PC-9 (cell line): ENCODE measurements at places on chromosomes 11 and 22.
A peak's percentile ranks its signal among the peaks of the same experiment; 100 is the strongest.

DNA sequence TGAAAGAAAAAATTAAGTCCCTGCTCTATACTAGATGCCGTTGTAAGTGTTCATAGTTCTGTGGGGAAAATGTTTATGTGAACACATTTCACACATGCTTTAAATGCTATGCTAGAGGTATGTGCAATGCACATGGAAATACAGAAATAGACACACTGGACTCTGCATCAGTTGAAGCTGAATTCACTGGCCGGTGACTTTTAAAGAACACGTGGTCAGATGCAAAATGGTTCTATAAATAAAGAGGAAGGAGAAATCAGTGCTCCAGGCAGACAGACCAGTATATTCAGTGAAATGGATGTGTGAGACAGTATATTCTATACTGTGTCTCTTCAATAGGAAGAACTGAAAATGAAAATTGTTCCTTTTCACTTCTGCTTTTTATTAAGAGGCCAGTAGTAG lies 29.9 kb downstream of the TRPC6 start:
- no peak overlapping the region for H3K27ac ChIP-seq
- H3K4me1 ChIP-seq: no peaks in the 10 kb centered on the region
- no peaks in the 10 kb centered on the region for H3K36me3 ChIP-seq
- DNase-seq: no peak
- no peak overlapping the region for H3K4me3 ChIP-seq

DNA sequence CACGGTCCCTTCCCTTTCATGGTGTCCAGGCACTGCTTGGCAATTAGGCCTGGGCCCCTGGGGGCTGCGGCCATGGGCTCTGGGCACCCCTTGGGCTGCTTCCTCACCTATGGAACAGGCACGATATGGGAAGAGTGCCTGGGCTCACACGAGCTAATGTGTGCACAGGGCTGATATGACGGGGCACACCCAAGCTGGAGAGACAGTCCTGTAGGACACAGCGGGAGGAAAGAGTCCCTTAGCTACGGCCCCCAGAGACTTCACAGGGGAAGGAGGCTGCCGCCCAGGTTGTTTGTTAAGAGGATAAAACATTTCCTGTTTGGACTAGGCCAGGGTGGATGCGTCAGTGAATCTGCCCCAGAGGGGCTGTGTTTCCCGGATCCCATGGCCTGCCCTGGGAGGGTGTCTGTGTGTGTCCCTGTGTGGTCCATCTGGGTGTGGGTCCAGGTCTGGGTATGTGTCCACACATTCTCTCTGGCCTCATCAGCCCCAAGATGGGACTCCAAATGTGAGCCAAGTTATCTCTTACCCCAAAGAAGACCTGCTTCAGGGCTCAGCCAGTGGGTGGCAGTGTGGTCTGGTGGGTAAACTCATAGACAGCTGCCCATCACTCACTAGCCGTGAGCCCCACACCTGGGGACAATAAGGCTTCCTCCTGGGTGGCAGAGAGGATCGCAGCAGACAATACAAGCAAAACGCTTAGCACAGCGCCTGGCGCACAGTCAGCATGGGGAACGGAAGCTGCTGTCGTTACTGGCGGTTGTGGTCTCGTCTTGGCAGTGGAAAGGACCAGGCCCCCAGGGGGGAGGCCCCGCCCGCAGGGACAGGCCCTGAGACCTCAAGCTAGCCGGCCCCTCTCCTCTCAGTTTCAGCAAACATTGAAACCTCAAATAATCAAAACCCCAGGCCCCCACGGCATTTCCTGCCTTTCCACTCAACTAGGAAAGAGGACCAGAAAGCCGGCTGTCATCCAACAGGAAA lies 3.2 kb upstream of the EMID1 start:
- H3K4me3 ChIP-seq: no peak overlapping the region
- no peaks in the 10 kb centered on the region for H3K4me1 ChIP-seq
- DNase-seq: no peak
- H3K27ac ChIP-seq: no peak overlapping the region

- no peak for DNase-seq
- H3K36me3 ChIP-seq: no peaks in the 10 kb centered on the region
- H3K27me3 ChIP-seq: no peaks in the 10 kb centered on the region
- H3K4me3 ChIP-seq: no peak overlapping the region
- H3K4me1 ChIP-seq: peaks cover 3% of the 10 kb centered on the region; the same call in 1 of the 2 replicates
- no peak overlapping the region for H3K27ac ChIP-seq
Measured at GRCh38 chr22:46062232-46062615, 85.3 kb upstream of the WNT7B start.

DNA sequence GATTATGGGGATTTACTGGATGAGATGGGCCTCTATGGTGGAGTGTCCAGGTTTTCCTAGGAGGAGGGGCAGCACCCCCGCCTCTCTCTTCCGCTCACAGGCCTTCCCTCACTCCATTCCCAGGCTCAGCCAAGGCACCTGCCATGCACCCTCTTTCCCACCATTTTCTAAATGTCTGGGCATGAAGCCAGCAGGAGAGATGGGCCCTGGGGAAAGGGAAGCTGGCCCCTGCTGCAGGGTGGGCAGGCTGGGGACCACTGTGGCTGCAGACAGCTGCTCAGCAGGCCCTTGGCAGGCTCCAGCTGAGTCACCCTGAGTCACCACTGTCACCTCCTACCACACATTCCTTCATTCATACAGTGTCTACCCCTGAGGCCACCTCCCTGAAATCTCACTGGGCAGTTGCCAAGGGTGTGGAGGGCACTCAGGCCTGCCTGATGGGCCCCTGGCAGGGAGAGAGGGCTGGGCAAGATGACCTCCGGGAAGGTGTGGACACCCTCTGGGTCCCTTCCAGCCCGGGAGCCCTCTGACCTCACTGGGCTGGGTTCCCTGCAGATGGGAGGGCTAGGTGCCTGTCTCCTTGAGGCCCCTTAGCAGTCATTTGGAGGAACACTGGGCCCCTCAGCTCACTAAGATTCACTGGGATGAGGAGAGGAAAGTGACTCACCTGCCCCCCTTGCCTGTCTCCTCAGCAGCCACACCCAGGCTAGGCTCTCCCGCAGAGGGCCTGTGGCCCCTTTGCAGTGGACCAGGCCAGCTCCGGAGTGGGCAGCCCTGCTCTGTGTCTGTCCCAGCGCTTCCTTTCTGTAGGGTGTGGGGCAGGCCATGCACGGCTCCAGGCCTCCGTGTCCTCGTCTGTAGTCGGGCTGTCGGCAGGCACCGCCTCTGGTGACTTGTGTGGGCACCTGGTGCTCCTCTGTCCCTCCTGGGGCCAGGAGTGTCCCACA lies 7.8 kb downstream of the MYEOV start:
- DNase-seq: peak; percentile 100
- peaks cover 75% of the 10 kb centered on the region for H3K4me1 ChIP-seq
- peak overlapping the region; percentile 98 for H3K27ac ChIP-seq
- no peaks in the 10 kb centered on the region for H3K27me3 ChIP-seq
- peak overlapping the region; percentile 97; the same call in 1 of the 2 replicates for H3K4me3 ChIP-seq
- peaks cover 72% of the 10 kb centered on the region for H3K36me3 ChIP-seq

DNA sequence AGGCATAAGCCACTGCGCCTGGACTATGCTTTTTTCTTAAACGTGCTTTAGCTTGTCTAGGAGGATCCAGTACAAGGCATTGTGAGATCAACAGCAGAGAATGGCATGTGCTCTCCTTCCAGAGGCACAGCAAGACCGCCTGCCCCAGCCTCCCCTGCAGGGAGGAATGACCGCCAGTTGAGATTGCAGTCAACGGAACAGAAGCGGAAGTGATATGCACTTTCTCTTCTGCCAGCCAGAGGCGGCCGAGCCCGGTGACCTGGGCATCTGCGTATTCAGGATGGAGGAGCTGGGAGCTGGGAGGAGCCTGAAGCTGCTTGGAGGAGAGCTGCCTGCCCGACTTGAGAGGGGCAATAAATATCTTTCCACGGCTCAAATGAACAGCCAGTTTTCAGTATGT lies 243.0 kb downstream of the CTTN start:
- no peaks in the 10 kb centered on the region for H3K4me1 ChIP-seq
- no peaks in the 10 kb centered on the region for H3K36me3 ChIP-seq
- DNase-seq: no peak
- H3K27me3 ChIP-seq: no peaks in the 10 kb centered on the region

- H3K27me3 ChIP-seq: no peaks in the 10 kb centered on the region
- peaks cover 20% of the 10 kb centered on the region for H3K4me1 ChIP-seq
- no peak for DNase-seq
- no peaks in the 10 kb centered on the region for H3K36me3 ChIP-seq
- no peak overlapping the region for H3K27ac ChIP-seq
Measured at GRCh38 chr11:106468086-106468485, 390.6 kb downstream of the AASDHPPT start.

DNA sequence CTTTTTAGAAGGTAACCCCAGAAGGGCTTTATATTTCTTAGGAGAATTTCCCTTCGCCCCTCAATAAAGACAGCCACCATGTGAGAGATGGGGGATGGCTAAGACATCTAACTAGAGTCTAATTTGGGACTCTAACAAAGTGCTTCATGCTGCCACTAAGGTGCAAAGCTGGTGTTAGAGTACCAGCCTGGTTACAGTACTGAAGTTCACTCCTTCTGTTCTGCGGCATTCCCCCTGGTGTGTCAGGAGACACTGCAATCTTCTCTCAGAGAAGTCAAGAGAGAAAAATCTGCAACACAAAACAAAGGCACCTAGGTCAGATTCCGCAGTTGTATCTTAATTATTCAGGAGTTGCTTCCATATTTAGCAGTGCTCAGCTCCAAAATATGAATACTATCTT lies 603.0 kb upstream of the CADM1 start:
- no peak for DNase-seq
- no peaks in the 10 kb centered on the region for H3K27me3 ChIP-seq
- no peaks in the 10 kb centered on the region for H3K4me1 ChIP-seq
- H3K4me3 ChIP-seq: no peak overlapping the region

DNA sequence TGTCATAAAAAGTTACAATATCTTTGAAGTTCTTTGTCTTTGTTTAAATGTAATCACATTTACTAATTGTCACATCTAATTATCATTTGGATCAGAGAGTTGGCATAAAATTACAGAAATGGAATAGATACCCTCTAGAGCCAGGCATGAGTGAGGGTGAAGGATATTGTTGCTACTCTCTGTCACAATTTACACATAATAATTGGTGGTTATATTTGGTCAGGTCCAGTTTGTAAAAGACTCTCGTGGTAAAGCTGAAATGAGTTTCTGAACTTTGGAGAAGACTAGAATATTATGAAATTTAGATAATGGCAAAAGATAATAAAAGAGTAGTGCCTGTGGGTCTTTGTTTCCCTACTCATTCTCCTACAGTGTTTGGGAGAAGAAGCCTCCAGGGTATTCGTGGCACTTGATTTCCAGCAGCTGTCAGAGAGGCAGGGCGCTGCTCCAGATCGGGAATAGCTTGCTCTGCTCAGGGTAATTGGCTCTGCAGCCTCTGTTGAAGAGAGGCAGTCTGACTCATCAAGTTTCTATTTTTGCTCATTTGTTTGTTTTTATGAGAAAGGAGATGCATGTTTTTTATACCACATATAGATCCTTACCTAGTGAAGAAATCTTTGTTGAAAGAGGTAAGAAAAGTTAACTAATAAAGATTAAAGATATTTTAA lies 349.9 kb downstream of the CNTN5 start:
- no peaks in the 10 kb centered on the region for H3K27me3 ChIP-seq
- H3K4me3 ChIP-seq: no peak overlapping the region
- no peaks in the 10 kb centered on the region for H3K4me1 ChIP-seq
- no peaks in the 10 kb centered on the region for H3K36me3 ChIP-seq
- peak; percentile 26 for DNase-seq

DNA sequence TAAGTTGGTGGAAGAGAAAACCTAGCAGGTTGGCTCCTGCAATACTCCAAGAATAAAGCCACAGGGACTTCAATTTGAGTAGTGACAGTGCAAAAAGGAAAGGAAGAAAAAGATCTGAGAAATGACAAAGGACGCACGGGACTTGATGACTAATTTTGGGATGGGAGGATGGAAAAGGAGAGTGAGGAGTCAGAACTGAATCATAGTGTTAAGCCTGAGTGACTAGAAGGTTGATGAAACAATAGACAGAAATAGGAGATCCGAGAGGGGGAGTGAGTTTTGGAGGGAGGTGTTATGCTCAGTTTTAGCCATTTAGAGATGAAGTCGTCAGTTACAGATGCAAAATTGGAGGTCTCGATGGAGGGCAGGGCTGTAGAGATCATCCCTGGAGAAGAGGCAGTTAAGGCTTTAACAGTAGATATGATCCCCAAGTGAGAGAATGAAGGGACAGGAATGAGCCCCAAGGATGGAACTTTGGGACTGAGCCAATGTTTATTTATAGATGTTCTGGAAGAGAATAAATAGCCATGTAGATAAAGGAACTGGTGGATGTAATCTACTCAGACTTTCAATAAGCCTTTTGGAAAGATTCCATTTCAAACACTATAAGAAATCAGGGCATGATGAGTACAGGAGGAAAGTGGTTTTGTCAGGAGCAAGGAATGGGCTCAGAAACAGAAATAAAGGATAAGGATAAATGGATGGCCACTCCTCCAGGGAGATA lies 108.9 kb upstream of the NCAM1 start:
- H3K4me3 ChIP-seq: no peak overlapping the region
- no peaks in the 10 kb centered on the region for H3K4me1 ChIP-seq
- no peaks in the 10 kb centered on the region for H3K27me3 ChIP-seq
- H3K27ac ChIP-seq: no peak overlapping the region

DNA sequence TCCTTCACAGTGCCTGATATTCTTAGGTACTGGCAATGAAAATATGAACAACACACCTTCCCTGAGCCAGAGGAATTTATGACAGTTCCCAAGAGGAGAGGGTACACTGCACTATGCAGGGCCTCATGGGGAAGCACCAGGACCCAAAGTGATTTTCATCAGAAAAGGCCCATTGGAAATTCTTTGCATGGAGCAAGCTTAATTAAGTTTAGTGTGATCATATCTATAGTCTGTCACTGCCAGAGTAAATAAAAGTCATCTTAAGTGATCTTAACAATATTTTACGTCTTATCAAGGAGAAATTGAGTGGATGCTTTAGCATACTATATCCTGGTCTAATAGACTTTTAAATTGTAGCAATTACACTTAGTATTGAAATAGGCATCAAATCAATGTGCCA lies 86.5 kb downstream of the ACER3 start:
- DNase-seq: no peak
- H3K4me1 ChIP-seq: no peaks in the 10 kb centered on the region
- no peak overlapping the region for H3K27ac ChIP-seq
- no peak overlapping the region for H3K4me3 ChIP-seq
- H3K36me3 ChIP-seq: no peaks in the 10 kb centered on the region
- no peaks in the 10 kb centered on the region for H3K27me3 ChIP-seq

- no peak for DNase-seq
- H3K36me3 ChIP-seq: no peaks in the 10 kb centered on the region
- no peak overlapping the region for H3K27ac ChIP-seq
- peaks cover 25% of the 10 kb centered on the region for H3K4me1 ChIP-seq
Measured at GRCh38 chr11:74696939-74697675, 34.1 kb downstream of the CHRDL2 start.

- peaks cover 65% of the 10 kb centered on the region for H3K36me3 ChIP-seq
- no peaks in the 10 kb centered on the region for H3K27me3 ChIP-seq
- peak overlapping the region; percentile 17; the same call in 1 of the 2 replicates for H3K4me3 ChIP-seq
- H3K4me1 ChIP-seq: peaks cover 35% of the 10 kb centered on the region
Measured at GRCh38 chr11:57798905-57799559, 37.4 kb downstream of the CTNND1 start.

- H3K27me3 ChIP-seq: no peaks in the 10 kb centered on the region
- no peak overlapping the region for H3K4me3 ChIP-seq
- H3K36me3 ChIP-seq: no peaks in the 10 kb centered on the region
- H3K4me1 ChIP-seq: no peaks in the 10 kb centered on the region
- no peak for DNase-seq
Measured at GRCh38 chr22:44724416-44724815, 22.4 kb downstream of the PRR5 start.
